Right cardiac atrium (tissue), 5 donors: ENCODE measurements at places on chromosomes 2 and 18. TPM values are rescaled to one million over a fixed set of nuclear protein-coding genes. Genes with fewer than 3 reads are reported as not detected.

The IL1B gene
- 1.7 TPM for total RNA-seq

DNA sequence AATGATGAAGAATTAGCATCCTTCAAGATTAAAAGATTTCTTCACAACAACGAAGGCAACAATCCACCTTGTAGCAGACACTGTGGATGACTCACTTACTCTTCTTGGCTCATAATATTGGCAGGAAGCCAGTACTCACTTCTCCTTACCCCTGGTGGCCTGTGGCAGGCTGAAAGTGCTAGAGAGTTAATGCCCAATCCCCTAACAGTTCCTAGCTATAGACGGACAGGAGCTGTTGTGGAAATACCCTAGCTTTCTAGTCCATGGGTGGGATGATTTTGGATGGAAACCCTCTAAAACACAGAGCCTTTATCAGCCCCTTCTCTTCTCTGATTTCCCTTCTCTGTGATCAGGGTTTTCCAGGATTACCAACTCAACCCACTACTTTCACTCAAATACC lies 128.6 kb upstream of the NYAP2 start:
- DNase-seq: no peak

GRCh38 chr2:19208479-19209199 lies 149.8 kb downstream of the OSR1 start:
- no peak for DNase-seq

- DNase-seq: no peak
These were observed 44.9 kb upstream of the ID2 start for GRCh38 chr2:8636721-8637636.

The GALNT14 gene
- not detected for total RNA-seq

DNA sequence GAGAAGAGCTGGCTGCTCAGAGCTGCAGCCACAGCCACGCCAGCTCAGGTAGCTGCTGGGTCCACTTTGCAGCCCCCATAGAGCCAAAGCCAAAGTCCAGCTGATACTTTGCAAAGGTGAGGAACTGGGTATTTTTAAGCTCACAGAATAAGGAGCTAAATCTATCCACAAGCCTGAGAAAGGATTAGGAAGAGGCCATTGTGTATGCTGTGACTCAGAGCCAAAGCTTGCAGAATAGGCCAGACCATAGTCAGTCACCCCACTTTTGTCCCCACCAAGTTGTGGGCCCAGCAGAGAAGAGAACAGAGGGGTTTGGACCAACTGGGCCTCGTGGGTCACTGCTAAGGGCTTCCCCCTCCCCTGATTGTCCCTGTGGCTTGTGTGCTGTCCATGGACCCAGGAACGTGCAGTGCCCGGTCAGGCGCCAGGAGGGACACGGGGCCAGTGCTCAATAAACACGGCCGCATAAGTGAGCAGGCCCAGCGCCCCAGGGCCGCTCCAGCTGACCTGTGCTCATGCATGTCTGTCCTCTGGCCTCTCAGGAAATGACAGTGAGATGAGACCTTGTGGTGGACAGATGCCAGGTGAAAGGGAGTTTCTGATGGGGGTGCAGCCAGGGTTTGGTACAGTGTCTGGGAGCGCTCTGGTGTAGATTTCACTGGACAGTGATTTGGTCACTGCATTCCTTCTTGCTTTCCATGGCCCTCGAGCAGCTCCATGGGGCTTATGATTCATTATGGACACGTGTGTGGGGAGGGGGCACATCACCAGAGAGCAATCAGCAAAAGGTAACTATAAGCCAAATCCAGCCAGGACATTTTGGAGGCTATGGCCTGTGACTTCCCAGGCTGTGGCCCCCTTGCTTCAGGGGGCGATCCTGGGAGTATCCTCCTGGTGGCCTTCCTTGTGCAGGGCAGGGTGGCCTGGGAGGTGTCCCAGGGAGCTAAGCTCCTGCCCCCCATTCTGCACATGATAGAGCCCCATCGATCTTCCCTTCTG lies 31.3 kb downstream of the MAL start:
- no peak for DNase-seq
